Muscle of back (tissue), 13 donors: ENCODE measurements at places on chromosomes 3 and 15.
A peak's percentile ranks its signal among the peaks of the same experiment; 100 is the strongest.

- no peak for DNase-seq
Measured at GRCh38 chr3:194673761-194674160, 1.8 kb upstream of the LSG1 start.

GRCh38 chr3:133970916-133971315 is 58.8 kb downstream of the SLCO2A1 start:
- DNase-seq, result no peak

- no peak for DNase-seq
Measured at GRCh38 chr15:68677996-68678395, 99.2 kb downstream of the CORO2B start.

GRCh38 chr15:80977627-80978036 is 12.0 kb downstream of the MESD start:
- peak; percentile 53 for DNase-seq

- DNase-seq, result no peak
Measured at GRCh38 chr3:70256566-70256965, 55.9 kb downstream of the MDFIC2 start.

DNA sequence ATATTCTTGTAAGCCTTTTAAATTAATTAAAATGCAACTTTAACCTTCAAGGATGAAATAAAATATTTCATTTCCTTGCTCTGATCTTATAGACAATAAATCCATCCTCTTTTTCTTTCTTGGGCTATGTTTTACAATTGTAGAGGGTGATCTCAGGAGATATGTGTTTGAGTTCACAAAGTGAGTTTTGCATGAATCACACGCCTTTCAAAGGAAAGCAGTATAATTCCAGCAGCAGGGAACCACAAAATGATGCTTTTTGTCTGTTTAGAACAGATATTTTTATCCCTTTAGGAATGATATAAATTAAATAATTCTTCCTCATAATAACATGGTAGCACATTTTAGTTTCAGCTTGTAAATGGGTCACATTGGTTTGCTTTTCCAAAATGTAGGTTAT is 191.2 kb downstream of the SEMA6D start:
- DNase-seq, result no peak

- DNase-seq, result no peak
Measured at GRCh38 chr3:186432189-186432588, 70.2 kb upstream of the DGKG start.

- no peak for DNase-seq
Measured at GRCh38 chr15:28955993-28956421, 70.2 kb downstream of the APBA2 start.

DNA sequence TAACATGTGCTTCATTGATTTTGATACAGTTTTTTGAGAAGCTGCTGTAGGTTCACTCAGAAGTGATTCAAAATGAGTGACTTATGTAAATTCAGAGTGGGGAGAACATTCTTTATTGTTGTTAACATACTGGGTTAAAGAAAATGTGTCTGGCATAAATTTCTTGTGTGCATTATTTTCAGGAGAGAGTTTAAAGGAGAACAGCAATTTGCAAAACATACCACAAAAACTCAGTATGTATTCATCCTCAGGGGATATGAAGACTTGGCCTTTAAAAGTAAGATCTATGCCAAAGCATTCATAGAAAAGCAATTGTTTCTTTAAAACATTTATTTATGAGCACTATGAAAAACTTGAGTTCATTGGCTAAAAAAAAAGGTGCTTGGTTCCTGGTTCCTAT is 1089.8 kb downstream of the ROBO2 start:
- DNase-seq, result peak; percentile 63

GRCh38 chr15:96442076-96442475 is 111.6 kb downstream of the NR2F2 start:
- no peak for DNase-seq

GRCh38 chr15:57752436-57752835 is 45.9 kb downstream of the POLR2M start:
- DNase-seq, result peak; percentile 84

DNA sequence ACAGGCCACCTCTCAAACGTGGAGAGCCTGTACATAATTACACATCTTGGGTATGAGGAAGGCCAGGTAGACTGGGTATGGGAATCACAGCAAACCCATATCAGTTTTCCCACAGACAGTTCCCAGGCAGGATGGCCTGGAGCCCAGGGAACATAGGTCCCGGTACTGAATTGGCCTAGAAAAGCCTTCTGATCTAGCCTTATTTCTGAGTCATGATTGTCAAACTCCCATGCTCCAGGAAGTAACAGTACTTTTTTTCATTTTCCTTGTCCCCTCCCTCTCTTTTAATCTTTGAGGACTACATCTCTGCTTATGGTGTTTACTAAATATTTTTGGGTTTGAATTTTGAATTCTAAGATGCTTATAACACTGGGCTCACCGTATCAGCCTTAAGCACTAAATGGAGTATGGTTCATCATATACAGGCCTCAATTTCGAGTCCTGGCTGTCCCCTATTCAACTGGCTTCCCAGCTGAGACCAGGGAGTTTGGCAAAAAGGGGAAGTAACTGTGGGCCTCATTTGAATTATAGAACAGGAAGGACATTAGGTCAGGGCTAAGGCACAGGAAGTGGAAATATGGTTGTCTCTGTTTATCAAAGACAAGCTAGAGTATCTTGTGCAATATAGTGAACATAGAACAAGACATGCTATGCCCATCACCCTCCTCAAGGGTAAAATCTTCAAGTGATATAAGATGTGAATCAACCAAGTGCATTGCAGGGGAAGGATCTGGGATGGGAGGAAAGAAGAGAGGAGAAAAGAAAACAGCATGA is 494.6 kb downstream of the NTRK3 start:
- peak; percentile 32 for DNase-seq

DNA sequence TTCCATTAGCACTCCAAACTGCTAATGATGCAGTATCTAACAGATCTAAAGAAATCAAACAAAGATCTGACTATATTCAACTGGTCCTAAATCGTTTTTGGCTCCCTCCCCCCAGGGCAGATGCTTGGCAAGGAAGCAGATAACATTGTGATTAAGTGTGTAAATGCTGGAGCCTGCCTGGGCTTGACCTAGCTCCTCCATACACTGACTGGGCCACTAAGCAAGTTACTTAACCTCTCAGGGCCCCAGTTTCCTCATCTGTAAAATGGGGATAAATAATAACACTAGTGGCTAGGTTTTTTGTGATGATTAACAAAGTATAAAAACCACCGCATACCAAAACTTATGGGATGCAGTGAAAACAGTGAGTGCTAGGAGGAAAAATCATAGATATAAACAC is 9.2 kb downstream of the EID1 start:
- no peak for DNase-seq

DNA sequence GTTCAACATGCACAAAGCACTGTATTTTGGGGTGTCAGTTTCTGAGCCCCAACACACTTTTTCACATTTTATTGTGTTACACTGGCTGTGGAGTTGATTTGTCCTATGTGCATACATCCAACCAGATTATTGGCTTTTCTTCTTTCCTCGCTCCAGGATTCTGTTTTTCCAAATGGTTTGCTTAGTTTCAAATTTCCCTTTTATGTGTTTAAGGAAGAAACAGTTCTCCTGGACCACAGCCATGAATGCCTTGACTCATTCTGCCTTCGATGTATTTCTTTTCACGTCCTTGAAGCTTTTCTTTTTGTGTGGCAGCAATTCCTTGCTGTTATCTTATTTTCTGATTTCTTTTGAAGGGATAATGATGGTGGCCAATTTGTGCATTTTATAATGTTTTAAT is 53.8 kb downstream of the CACNA2D3 start:
- no peak for DNase-seq

- DNase-seq, result no peak
Measured at GRCh38 chr15:31292391-31293015, 34.1 kb upstream of the KLF13 start.

DNA sequence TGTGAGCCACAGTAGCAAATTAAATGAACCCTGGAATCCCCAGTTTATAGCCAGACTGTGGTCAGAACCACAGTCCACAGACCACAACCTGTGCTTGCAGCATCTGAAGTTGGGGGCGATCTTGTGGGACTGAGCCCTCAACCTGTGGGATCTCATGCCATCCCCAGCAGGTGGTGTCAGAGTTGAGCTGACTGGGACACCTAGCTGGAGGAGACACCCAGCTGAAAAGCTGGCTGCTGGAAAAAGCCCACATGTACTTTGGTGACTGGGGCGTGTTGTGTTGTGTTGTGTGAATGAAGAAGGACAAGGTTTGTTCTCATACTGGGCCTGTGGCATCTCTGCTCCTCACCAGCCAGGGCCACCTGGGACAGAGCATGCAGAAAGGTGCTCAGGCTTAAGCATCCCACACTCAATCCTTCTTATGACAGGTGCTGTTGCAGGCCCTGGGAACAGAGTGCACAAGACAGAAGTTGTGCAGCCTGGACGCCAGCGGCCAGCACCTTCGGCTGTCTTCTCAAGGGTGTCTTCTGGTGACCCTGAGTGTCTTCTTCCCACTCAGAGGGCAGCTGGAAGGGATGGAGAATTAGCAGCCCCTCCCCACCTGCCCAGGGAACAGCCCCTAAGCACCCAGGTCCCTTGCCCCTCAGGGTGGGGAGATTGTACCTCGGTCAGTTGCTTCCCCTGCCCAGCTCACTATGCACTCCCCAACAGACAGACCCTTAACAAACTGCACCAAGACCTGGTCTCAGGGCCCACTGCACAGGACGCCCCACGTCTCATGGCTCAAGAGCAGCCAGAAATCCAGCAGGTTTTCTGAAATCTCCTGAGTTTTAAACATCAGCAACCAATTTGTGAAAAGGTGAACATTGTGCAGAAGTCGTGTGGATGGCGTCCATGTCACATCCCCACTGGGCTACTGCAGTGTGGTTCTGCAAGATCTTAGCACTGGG is 2.2 kb upstream of the UROC1 start:
- no peak for DNase-seq

GRCh38 chr15:64016257-64016656 is 30.0 kb downstream of the DAPK2 start:
- no peak for DNase-seq

- DNase-seq, result peak; percentile 86
Measured at GRCh38 chr3:64340641-64341101, 115.4 kb upstream of the PRICKLE2 start.

- peak; percentile 55 for DNase-seq
Measured at GRCh38 chr15:72201391-72201921, 3.9 kb upstream of the GRAMD2A start.

DNA sequence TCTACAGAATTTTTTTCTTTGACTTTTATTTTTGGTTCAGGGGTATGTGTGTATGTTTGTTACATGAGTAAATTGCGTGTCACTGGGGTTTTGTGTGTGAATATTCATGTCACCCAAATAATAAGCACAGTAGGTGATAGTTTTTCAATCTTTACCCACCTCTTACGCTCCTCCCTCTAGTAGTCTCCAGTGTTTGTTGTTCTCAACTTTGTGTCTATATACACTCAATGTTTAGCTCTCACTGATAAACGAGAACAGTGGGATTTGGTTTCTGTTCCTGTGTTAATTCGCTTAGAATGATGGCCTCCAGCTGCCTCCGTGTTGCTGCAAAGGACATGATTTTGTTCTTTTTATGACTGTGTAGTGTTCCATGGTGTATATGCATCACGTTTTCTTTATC is 54.4 kb downstream of the MEF2A start:
- DNase-seq, result no peak

DNA sequence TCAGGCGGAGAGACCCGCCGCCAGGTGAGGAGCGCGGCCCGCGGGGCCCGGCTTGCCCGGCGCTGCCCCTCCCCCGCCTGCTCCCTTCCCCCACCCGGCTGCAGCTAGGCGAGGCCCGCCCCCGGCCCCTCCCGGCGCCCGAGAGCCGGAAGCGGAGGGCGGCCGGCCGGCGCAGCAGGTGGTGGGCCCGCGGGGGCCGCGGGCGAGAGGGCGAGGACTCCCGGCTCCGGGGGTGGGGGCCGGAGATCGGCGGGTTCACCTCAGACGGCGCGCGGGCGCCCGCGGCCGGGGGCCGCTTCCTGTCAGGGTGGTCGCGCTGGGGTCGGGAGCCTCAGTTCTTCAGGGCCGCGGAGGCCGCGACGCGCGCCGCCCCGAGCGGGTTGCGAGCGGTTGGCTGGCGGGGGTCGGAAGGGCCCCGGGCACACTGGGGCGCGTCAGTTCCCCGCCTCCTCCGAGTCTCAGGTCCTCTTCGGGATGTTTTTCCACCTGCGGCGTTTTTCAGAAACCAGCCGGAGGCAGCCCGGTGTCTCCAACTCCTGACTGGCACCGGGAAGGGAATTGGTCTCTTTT is 395 bp downstream of the ZFAND6 start:
- no peak for DNase-seq

- DNase-seq, result no peak
Measured at GRCh38 chr15:94674296-94674695, 442.9 kb downstream of the MCTP2 start.

GRCh38 chr15:60413231-60413824 is 15.5 kb upstream of the ANXA2 start:
- DNase-seq, result no peak

- peak; percentile 5 for DNase-seq
Measured at GRCh38 chr3:127497676-127498075, 92.9 kb downstream of the TPRA1 start.

DNA sequence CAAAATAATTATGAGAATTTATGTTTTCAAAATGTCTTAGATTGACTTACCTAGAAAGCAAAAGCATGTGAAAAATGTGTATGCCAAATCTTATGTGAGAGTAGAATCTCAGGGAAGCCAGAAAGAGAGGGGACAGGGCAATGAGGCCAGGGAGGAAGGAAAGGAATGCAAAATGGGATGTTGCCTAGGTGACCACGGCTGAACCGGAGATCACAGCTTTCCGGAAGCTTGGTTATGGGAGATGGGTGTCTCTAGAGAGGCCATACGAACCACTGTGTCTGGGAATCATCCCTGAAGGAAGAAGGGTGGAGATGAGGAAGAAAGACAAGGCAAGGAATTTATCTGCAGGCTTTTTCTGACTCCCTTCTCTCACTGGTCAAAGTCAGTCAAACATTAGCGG is 76.0 kb downstream of the SUCLG2 start:
- no peak for DNase-seq

- DNase-seq, result no peak
Measured at GRCh38 chr15:85482894-85483293, 102.5 kb downstream of the AKAP13 start.

DNA sequence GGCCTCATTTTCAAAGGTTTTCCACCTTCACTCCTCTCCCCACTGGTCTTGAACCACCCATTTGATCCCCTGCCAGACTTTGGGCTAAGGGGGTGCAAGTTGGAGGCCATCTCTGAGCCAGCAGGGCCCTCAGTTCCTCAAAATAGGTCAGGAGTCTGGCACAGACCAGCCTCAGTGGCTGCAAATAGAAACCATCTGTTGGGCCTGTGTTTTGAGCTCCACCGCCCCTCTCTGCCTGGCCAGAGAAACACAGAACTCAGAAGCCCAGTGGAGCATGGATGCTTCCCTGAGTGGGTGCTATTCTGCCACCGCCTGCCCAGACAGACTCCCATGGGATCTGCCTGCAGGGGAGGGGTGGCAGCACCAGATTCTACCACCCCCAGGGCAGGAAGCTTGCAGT is 56.3 kb downstream of the CORO2B start:
- DNase-seq, result no peak

- DNase-seq, result no peak
Measured at GRCh38 chr3:2446146-2446545, 347.5 kb downstream of the CNTN4 start.

GRCh38 chr3:156240642-156241041 is 120.3 kb downstream of the KCNAB1 start:
- DNase-seq, result no peak
